ENCODE measurements at places on chromosomes 5 and 9. TPM values are rescaled to one million over a fixed set of nuclear protein-coding genes. Genes with fewer than 3 reads are reported as not detected.

The IL4 gene
- polyA plus RNA-seq, result not detected

The CDC25C gene
- polyA plus RNA-seq, result 7.8 TPM

The PCDHB6 gene
- 0.02 TPM for polyA plus RNA-seq

The FPGS gene
- 83.5 TPM for polyA plus RNA-seq

The INSL6 gene
- not detected for polyA plus RNA-seq

The UGCG gene
- 10.6 TPM for polyA plus RNA-seq

The GPR151 gene
- polyA plus RNA-seq, result not detected

The ABO gene
- not detected for polyA plus RNA-seq

The GMCL2 gene
- not detected for polyA plus RNA-seq

The PCDHGA4 gene
- 0.02 TPM for polyA plus RNA-seq

All from foreskin keratinocyte (primary cell).